ENCODE measurements at places on chromosomes 1 and 21.

GRCh38 chr1:28273216-28273860 is 14.0 kb downstream of the SESN2 start:
- no peak for DNase-seq

DNA sequence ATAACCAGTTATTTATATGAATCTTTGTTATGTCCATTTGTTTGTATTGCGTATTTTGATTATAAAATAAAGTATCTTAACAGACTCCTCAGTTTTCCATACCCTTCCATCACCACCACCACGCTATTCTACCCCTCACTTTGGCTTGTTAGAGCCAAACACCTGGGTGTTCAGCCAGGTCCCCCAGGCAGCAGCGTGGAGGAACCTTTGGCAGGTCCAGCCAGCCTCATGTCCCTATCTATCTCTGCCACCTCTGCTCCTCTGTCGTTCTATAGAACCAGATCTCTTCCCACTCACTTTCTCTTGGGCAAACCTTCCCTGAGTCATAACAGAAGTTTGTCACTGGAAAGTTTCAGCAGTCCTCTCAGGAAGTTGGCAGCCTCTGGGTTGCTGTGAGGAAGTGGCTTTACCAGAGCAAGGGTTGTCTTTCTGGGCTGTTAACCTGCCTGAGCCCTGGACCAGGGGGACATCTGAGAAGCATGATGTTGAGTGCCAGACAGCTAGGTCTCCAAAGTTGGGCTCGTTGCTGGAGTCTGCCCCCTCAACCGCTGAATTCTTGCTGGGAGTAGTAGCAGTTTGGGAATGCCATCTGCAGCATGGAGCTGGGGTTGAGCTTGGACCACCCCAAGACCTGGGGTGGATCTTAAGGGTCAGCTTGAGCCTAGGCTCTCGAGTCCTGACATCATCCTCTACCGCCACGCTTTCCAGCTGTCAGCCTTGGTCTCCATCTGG is 996 bp upstream of the SH3BGRL3 start:
- DNase-seq = no peak

GRCh38 chr21:43001316-43001715 is 27.0 kb downstream of the PKNOX1 start:
- no peak for DNase-seq

DNA sequence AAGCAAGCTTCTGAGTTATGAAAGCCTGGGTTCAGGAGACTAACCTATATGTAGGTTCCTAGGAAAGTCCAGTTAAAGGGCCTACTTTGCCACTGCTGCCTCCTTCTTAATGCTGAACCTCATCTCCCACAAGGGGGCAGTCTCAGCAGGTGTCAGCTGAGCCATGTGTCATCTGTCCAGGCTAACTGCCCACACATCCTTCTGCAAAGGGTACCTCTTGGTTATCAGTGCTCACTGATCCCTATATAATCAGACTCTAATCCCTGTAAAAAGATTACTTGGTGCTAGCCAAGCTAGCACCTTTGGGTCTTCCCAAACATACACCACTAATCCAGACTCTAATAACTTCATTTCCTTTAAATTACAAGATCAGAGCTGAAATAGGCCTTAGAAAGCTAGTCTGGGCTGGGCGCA is 9.0 kb downstream of the PRDX1 start:
- peak; percentile 64 for DNase-seq

DNA sequence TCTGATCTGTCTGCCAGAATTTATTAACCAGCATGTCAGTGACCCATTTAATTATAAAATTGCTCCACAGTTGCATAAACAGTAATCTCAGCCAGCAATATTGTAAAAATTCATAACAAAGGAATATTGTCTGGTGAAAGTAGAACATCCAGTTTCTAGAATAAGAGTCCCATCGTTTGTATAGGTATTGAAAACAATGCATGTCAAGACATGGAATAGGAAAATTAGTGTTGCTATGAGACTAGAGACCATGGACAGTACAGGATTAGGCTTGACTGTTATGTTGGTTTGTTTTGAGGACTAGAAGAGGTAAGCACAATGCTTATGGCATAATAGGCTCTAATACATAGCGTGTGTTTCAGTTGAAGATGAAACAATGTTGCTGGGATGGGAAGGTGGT is 37.1 kb downstream of the ATF6 start:
- no peak for DNase-seq
